ENCODE measurements at places on chromosomes 1 and 21. TPM values are rescaled to one million over a fixed set of nuclear protein-coding genes. Genes with fewer than 3 reads are reported as not detected.
A peak's percentile ranks its signal among the peaks of the same experiment; 100 is the strongest.

GRCh38 chr1:8463144-8463927 is 145.4 kb downstream of the SLC45A1 start:
- DNase-seq = peak; percentile 88

Gene LMO4
- 30.7 TPM for total RNA-seq

GRCh38 chr1:59685666-59686065 is 129.1 kb upstream of the HOOK1 start:
- no peak for DNase-seq

DNA sequence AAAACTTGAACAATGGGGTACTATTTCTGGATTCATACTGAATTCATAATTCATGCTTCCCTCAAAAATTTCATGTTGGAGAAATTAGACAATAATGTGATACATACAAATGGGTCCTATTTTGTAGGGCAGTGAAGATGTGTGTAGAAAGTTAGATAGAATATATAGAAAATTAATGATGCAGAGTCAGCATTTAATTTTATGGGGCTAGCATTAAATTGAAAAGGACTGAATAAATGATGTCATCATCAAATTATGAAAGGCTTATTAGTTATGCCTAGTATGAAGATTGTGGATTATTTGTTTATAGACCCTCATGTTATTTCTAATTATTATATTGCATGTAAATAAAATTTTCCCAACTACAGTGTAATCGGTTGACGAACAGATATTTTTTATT is 119.1 kb downstream of the ADGRL4 start:
- DNase-seq = no peak

DNA sequence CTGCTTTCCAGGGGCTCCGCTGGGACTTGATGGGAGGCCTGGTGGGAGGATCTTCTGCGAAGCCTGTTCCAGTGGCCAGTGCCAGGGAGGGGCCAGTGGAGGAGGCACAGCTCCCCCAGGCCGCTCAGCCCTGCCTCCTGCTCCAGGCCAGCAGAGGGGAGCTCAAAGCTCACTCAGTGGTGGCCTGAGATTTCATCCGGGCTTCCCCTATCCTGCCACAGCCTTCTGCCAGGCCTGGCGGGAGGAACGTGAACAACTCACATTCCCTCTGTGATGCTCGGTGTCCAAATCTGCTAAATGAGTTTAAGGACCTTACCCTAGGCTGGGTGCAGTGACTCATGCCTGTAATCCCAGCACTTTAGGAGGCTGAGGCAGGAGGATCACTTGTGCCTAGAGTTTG is 3.3 kb downstream of the CLCNKB start:
- no peak for DNase-seq

DNA sequence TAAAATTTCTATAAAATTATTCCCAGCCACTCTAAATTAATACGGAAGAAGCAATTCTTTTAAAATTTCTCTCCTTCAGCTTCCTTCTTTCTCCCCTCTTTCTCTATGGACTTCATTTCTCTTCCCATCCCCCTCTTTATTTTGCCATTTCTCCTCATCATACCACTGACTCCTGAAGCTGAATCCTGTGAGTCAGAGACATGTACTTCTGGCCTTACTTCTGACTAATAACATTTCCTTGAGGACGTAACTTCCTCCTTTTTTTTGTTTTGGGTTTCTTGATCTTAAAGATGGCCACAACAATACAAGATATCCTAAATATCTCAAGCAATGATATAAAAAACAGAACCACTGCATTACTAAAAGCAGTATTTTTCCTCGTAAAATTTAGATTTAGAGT is 63.6 kb upstream of the DENND1B start:
- no peak for DNase-seq

Gene PRR9
- not detected for total RNA-seq

Gene DYNLT5
- not detected for total RNA-seq

- no peak for DNase-seq
Observed at GRCh38 chr1:201779351-201779880, 49.5 kb upstream of the IPO9 start.

DNA sequence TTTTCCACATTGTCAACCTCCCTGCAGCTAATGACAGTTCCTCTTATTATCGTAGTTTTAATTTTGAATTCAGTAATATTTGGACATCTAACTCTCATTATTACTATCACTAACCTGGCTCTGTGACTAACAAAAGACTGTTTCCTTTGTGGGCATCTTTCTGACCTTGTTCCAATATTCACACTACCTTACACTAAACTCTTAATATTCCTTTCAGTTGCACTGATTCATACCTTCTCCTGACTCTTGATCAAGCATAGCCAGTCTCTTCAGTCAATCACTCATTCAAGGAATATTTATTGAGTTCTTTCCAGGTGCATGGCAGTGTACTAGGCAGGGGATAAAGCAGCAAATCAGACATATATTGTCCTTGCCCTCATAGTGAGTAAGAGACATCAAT is 7.8 kb upstream of the CTNNBIP1 start:
- no peak for DNase-seq

Gene VANGL2
- total RNA-seq = 4.4 TPM

Gene CCDC17
- 16.5 TPM for total RNA-seq

DNA sequence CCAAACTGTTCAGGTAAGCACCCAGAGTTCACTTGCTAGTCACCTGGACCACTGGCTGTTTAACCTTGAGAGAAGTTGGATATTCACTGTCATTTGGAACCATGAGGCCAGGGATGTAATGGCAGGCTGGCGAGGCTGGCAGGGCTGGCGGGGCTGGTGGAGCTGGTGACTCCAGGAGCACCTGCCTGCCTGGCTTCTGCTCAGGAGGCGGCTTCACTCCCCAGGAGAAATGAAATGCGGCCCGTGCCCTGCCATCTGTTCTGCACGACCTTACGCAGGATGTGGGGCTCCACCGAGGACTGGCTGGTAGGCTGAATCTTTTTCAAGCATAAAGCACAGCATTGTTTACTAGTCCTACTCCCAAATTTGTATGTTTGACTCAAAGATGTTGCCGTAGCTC is 22.7 kb upstream of the MX1 start:
- no peak for DNase-seq

DNA sequence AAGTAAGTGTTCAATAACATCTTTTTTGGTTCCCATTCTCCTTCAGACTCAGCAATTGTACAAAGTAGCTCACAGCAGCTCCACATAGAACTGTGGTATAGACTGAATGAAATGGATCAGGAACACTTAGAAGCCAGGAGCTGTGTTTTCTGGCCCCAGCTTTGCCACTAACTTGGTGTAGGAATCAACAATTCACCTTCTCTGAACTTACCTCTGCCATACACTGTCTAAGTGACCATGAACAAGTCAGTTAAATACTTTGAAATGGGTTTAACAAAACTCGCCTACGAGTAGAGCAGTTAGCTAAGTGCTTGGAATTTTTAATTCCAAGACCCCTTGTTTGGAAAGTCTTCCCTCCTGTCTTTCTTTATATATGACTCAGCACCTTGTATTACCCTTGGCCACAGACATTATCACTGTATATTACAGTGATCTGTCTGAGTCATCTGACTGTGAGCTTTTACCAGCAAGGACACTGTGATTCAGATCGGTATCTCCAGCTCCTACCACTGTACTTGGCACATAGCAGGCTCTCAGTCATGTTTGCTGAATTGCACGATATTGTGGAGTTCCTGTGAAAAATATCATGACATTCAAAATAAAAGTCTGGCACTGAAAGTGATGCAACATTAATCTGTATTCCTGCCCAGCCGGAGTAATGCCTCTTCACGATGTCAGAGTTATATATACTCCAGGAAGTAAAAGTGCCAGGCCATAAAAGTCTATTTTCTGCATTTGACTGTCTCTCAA is 101.7 kb upstream of the BEND5 start:
- no peak for DNase-seq

Gene S100A1
- not detected for total RNA-seq

Gene FAAH
- 120 TPM for total RNA-seq

- peak; percentile 78 for DNase-seq
Observed at GRCh38 chr1:174262349-174263241, 103.3 kb downstream of the RABGAP1L start.

Gene TRIM17
- total RNA-seq = not detected

Gene RORC
- total RNA-seq = 16.2 TPM

DNA sequence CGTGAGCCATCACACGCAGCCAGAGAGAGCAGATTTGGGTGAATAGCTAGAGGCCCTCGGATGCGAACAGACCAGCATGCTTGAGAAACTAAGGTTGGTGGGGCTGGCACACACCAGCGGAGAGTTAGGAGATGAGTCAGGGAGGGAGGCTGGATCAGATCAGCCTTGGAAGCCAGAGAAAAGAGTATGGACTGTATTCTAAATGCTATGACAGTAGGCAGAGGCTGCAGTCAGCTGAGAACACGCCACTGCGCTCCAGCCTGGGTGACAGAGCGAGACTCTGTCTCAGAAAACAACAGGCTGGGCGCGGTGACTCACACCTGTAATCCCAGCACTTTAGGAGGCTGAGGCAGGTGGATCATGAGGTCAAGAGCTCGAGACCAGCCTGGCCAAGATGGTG is 4.0 kb upstream of the PLEKHM2 start:
- DNase-seq = peak; percentile 23

GRCh38 chr1:179001451-179001850 is 24.2 kb upstream of the FAM20B start:
- DNase-seq = no peak

- DNase-seq = peak; percentile 51
Observed at GRCh38 chr1:72285074-72285425, 2.7 kb upstream of the NEGR1 start.

DNA sequence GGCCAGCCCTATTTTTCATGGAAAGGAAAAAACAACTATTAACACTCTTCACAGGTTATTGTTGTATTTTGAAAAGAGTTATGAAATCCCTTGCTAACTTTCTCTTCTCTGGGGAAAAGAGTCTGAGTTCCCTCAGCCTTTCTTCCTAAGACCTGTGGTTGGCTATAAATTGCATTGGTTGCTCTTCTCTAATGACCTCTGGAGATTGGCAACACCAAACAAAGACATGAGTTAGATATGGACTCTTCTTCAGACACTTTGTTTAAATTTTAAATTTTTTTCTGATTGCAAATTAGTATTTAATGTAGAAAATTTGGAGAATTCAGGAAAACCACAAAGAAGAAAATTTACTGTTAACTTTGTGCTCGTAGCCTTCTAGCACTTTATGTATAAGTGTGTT is 275.7 kb downstream of the PBX1 start:
- no peak for DNase-seq

- no peak for DNase-seq
Observed at GRCh38 chr1:5911871-5912271, 80.4 kb downstream of the NPHP4 start.

DNA sequence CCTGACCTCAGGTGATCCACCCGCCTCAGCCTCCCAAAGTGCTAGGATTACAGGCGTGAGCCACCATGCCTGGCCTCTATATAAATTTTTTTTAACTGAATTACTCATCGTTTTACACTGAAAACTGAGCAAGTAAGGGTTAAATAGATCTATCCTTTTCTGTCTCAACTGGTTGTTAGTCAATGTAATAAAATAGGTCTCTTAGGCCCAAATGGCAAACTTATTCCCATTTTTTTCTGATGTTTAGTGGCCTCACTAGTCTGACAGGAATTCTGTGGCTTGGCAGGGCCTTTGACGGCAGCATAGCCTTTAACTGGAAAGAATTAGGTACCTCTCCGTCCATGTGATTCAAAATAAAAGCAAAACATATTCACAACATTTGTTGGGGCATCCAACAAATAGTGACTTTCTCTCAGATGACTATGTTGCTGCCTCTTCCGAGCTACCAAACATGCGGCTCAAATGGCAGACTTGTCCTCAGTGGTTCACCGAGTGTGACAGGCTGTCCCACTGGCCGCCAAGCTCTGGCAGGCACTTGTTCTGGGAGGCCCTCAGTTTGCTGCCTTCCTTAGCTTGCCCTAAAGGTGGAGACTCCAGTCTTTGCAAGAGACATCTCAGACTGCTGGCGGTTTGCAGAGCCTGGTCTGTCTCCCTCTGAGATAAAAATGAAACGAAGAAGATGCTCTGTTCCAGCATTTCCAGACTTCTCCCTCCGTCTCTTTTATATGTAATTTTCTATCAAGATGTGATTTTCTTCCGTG is 17.4 kb downstream of the ATP1A4 start:
- DNase-seq = no peak

DNA sequence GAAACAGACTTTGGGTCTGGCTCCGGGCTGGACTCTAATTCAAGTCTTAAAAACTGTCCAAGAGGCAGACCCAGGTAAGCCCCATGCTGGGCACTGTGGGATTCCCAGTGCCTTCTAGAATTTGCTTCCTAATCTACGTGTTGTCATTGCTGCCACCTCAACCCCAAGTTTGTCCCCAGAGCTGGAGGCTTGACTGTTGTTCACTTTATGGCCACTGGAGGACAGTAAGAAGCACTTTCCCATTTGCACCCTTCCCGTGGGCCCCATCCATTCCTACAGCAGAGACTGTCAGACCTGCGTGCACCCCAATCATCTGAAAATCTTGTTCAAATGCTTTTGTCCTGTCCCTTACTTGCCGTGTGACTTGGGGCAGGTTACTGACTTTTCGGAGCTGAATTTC is 29.4 kb upstream of the VASH2 start:
- DNase-seq = no peak

DNA sequence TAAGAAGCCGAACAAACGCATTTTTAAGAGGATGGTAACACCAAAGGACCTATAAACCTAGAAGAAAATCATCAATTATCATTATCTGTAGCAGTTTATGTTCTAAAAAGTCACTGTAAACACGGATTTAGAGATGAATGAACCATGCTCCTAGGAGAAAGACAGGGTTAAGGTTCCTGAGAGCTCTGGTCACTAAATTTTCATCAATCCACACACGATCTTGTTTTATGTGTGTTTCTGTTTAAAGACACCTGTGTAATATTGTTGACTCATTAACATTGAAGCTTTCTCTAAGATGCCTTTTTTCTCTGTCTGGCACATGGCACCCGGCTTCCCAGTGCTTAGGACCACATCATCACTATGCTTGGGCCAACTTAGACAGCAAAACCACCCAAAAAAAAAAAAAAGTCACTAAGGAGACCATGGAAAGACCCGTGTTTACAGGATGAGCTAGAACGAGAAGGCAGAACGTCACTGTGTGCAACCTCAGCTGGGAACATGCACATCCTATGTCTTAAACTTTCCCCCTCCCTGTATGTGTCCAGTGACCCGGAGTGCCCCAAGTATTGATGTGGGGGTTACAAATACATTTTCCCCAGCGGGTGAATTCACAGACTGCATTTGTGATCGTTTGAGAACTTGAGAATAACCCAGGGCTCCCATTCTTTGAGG is 55.8 kb upstream of the PDE9A start:
- DNase-seq = no peak

DNA sequence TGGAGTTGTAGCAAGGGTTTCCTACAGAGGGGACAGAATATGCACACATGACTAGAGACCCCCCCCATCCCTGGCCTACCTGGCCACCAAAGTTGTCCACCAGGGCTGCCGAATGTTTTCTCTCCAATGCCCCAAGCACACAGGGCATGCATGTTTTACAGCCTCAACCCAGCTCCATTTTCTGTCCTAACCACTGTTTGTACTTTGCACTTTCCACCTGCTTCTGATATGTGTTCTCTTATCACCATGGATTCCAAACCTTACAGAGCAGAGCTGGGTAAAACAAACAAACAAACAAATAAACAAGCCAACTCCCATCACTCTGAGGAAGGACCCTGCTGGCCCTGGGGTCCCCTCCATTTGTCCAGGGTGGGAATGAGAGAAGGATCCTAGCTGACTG is 27.3 kb downstream of the CLIC6 start:
- no peak for DNase-seq

Gene TCHH
- total RNA-seq = not detected

Measured in stomach (tissue), 19 donors.